ENCODE measurements at places on chromosomes 7 and 10.

DNA sequence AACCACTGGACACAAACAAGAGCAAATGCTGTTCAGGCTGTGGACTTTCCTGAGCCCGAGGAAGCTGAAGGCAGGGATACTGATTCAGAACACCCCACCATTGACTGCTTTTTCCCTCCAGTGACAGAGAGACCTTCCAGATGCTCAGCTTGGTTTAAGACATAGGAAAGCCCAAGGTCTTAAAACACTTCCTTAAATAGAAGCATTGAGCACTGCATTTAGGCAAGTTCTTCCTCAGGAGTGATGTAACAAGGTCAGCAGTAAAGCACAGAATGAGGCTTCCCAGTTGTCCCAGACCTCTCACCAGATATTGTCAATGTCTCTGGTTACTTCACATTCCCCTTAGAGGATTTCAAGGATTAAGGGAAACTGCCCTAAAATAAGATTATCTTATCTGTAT lies 19.6 kb upstream of the CDCA7L start:
- no peak for DNase-seq

DNA sequence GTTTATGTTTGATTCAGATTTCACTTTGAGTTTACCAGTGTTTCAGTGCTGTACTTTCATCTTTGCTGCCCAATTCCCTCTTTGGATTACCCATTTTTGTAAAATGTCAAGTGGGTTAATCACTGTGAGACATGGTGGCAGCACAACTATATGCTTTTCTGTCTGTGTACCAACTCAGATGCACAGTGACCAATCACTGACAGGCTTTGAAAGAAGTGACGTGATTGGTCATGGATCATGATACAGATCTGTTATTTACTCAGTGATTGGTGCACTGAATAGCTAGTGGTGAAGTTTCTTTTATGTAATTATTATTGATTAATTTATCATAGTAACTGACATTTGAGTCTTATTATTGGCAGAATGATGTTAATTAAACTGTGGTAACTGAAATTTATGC lies 126.9 kb downstream of the SDK1 start:
- no peak for DNase-seq

GRCh38 chr10:118163217-118163616 lies 116.5 kb upstream of the RAB11FIP2 start:
- DNase-seq = no peak

GRCh38 chr7:25840209-25840792 lies 311.7 kb upstream of the NFE2L3 start:
- DNase-seq = no peak

- DNase-seq = no peak
Observed at GRCh38 chr10:60739558-60739957, 38.7 kb upstream of the CDK1 start.

DNA sequence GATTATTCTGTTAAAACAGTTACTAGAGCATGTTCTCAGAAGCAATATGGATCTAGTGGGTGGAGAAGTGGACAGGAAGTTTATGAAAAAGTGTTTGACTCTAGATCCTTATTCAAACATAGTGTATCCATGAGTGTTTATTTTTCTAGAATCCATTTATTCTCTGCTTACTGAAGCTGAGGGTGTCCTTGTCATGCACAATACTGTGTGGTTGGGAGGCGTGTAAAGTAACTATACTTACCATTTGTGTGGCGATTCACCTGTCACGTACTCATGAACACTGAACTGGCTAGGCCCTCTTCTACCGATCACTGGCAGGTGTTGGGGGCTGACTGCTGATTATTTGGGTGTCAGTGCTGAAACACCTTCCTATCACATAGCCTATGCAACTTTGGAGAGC lies 74.0 kb downstream of the POU6F2 start:
- no peak for DNase-seq

Measured in CD14-positive monocyte (primary cell).